ENCODE measurements at places on chromosomes 11 and 22.

GRCh38 chr11:77039491-77040400, 5.5 kb downstream of the B3GNT6 start:
- no peak for DNase-seq

GRCh38 chr11:16856022-16856471, 117.6 kb downstream of the C11orf58 start:
- no peak for DNase-seq

- no peak for DNase-seq
Observed at GRCh38 chr22:47158457-47158856, 396.0 kb downstream of the TBC1D22A start.

DNA sequence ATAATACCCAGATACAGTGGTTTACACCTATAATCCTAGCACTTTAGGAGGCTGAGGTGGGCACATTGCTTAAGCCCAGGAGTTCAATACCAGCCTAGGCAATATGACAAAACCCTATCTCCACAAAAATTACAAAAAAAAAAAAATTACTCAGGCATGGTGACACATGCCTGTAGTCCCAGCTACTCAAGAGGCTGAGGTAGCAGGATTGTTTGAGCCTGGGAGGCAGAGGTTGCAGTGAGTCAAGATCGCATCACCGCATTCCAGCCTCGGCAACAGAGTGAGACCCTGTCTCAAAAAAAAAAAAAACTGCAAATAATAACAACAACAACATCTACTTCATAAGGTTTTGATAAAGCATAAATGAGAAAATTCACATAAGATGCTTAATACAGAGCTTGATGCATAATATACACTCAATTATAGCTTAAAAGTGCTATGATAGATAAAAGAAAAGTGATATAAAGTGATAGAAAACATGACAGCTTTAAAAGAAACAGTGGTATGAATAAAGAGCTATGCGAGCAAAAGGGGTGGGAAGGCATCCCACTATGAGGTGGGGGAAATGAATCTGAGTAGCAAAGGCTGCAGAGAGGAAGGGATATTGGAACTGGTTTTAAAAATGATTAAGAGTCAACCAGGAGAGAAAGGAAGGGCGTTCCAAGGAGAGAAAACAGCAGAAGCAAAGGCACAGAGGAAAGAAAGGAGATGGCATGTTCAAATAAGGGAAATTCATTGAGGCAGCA, 197.6 kb downstream of the KIF18A start:
- DNase-seq = no peak

DNA sequence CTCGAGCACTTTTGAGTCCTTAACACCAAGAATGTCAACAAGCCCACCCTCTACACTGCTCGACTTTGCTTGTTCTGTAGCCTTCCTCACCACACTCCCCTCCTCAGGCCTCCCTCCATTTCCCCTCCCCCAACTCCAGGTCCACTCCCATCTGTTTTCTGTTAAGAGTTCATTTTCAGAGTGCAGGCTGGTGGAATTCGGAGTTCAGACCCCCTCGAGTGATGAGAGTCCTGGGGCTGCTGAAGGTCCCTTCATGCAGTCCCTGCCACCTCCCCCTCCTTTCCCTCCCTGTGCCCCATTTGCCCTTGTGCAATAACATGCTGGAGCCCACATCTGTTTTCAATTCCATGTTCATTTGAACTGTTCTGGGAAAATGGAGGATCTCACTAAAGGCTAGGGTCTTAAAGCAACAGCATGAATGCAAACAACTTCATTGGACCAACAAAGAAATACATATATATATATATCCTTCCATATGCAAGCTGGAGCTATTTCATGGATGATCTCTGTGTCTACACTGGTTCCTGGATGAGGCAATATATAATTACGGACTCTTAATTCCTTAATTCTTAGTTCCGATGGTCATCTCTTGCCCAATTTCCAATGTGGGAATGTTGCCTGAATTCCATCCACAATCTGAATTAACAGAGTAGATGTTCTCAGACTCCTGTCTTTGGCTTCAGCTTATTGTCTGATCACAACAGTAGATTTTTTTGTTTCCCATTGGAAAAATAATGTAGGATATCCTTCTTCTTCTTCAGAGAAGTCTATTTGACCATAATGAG, 340.4 kb downstream of the ETS1 start:
- no peak for DNase-seq

DNA sequence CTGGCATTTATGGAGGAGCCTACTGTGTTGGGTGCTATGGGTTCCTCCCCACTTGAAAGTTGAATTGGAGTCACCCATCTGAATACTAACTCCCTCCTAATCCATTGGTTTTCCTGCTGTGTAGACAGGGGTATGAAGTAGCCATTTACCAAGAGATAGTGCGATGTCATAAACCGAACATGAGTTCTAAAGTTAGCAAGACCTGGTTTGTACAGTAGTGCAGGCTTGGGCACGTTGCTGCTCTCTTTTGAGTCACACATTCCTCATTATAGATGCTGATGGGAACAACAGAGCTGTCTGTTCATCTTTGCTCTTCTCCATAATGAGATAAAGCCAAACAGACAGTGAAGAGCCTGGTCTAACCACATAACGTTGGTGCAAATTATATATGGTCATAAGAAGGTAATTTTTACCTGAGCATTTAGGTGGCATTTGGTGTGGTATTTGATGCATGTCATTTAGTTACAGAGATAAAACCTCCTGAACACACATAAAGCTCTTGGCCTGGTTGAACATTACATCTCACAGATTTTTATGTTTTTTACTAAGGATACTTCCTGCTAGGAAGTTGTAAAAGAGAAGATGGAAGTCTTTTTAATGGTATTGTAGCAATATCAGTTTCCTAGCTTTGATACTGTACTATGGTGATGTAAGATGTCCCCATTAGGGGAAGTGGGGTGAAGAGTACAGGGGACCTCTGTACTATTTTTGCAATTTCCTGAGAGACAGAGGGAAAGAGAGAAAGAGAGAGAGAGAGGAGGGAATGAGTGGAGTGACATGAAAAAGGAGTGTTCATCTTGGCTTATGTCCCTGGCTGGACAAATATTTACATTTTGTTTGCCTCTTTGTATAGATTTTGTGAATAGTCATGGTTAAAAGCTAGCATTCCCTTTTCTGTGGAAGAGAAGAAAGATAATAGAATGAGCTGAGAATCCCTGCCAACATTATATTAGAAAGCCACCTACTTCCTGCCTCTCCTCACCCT, 27.9 kb downstream of the GRAP2 start:
- DNase-seq = no peak

GRCh38 chr11:117281869-117282268, 9.3 kb upstream of the BACE1-AS start:
- DNase-seq = no peak

DNA sequence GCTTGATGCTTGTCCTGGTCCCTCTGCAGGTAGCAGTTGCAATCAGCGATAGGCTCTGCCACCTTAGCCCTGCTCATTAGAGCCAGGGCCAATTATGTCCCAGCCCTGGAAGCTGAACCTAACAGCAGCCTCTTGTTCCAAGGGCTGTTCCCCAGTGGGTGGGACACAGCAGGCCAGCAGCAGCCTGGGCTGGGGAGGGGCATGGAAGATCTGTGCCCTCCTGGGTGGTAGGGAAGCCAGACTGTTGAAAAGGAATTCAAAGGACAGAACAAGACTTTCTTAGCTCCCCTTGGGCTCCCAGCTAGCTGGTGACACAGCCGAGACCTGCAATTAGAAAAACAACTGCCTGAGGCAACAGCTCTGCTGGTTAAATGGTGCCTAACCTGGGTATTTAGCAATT, 17.4 kb downstream of the DRD2 start:
- DNase-seq = no peak

DNA sequence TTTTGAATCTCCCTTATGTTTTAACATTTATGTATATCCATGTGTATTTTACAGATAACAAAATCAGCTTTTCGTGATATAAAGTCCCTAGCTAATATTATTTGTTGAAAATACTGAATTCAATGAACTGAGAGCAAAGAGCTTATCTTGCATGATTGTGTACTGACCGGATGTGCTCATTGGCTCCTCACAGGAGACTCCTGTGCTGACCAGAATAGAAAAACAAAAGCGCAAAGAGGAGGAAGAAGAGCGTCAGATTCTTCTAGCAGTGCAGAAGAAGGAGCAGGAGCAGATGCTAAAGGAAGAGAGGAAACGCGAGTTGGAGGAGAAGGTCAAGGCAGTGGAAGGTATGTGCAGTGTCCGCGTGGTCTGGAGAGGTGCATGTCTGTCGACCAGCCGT, 39.4 kb upstream of the SLC25A18 start:
- no peak for DNase-seq

DNA sequence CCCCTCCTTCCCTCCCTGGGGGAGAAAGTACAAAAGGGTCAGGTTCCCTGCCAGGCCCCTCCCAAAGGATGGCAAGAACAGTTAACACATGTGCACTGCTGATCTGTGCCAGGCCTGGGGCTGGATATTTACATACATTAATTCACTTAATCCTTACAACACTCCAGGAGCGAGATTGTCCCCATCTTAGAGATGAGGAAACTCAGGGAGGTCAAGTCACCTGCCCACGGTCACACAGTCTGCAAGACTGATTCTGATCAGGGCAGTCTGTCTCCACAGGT, 36.5 kb downstream of the NECTIN1 start:
- no peak for DNase-seq

- no peak for DNase-seq
Observed at GRCh38 chr22:34976474-34976873, 89.5 kb upstream of the ISX start.

DNA sequence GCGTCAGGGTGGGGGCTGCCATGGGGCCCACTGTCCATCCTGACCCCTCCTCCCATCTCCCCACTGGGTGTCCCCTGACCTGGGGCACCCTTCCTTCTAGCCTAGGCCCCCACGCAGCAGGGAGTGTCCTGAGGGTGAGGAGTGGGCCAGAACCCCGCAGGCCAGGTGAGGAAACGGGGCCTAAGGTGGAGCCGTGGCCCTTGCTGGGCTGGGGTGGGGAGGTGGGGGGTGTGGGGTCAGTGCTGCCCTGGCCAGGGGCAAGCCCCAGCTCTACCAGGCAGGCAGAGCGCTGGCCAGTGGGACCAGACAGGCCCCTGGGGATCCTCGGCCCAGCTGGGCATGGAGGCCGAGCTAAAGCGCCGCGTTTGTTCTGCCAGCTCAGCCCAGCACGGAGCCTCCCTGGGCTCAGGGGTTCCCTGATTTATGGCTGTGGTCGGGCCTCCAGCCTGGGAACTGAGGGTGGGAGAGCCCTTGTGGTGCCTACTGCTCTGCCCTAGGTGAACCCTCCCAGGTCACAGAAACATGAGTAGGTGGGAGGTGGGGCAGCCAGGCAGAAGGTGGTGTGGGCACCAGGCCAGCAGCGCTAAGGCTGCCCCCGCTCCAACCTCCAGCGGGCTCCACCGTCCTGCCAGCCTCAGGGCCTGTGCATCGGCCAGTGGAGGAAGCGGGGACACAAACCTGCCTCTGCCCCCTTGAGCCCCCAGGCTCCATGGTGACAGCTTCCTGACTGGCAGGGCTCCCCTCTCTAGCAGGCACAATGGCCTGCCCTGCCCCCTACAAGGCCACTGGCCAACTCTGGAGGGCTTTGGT, 22.4 kb downstream of the TRMU start:
- DNase-seq = no peak

- peak; percentile 7 for DNase-seq
Observed at GRCh38 chr11:13207665-13208594, 69.7 kb upstream of the BMAL1 start.

- no peak for DNase-seq
Observed at GRCh38 chr22:40603088-40603605, 33.4 kb downstream of the MRTFA start.

Data from NCI-H774 (cell line).